ENCODE measurements at places on chromosomes 1 and 21. TPM values are rescaled to one million over a fixed set of nuclear protein-coding genes. Genes with fewer than 3 reads are reported as not detected.

The TMEM82 gene
- polyA plus RNA-seq: not detected

The PCNX2 gene
- polyA plus RNA-seq: 17.2 TPM

The TAS1R1 gene
- polyA plus RNA-seq: not detected

The SH3D21 gene
- 2.8 TPM for polyA plus RNA-seq

The CRB1 gene
- 2.3 TPM for polyA plus RNA-seq

The HIVEP3 gene
- polyA plus RNA-seq: 2.6 TPM

The APP gene
- polyA plus RNA-seq: 462 TPM

The SUMO3 gene
- polyA plus RNA-seq: 113 TPM

The CD244 gene
- not detected for polyA plus RNA-seq

The ALX3 gene
- not detected for polyA plus RNA-seq

The TEKT2 gene
- 34.7 TPM for polyA plus RNA-seq

The RIMKLA gene
- 37.5 TPM for polyA plus RNA-seq

The INPP5B gene
- polyA plus RNA-seq: 13.8 TPM

The SLAMF6 gene
- not detected for polyA plus RNA-seq

The DAB1 gene
- polyA plus RNA-seq: 11.4 TPM

The SYTL1 gene
- not detected for polyA plus RNA-seq

The OLFML2B gene
- 0.68 TPM for polyA plus RNA-seq
